ENCODE measurements at places on chromosomes 7 and 10. TPM values are rescaled to one million over a fixed set of nuclear protein-coding genes. Genes with fewer than 3 reads are reported as not detected.

The STEAP4 gene
- total RNA-seq: 0.88 TPM

The NANOS1 gene
- total RNA-seq: 4.5 TPM

The CEP55 gene
- 3.6 TPM for total RNA-seq

The SPDYE16 gene
- 0.03 TPM for total RNA-seq

The MRLN gene
- not detected for total RNA-seq

The PNLIPRP2 gene
- total RNA-seq: 21.1 TPM

- H3K36me3 ChIP-seq: no peaks in the 10 kb centered on the region
- no peaks in the 10 kb centered on the region for H3K27me3 ChIP-seq
- DNase-seq: no peak
- H3K4me3 ChIP-seq: no peak overlapping the region
- H3K27ac ChIP-seq: no peak overlapping the region
- H3K4me1 ChIP-seq: no peaks in the 10 kb centered on the region
Observed at GRCh38 chr7:11130012-11130411, 156.3 kb downstream of the PHF14 start.

- H3K27ac ChIP-seq: no peak overlapping the region
- H3K4me1 ChIP-seq: no peaks in the 10 kb centered on the region
- DNase-seq: no peak
- H3K4me3 ChIP-seq: no peak overlapping the region
- H3K27me3 ChIP-seq: no peaks in the 10 kb centered on the region
- H3K36me3 ChIP-seq: no peaks in the 10 kb centered on the region
Observed at GRCh38 chr10:102841827-102842345, 4.7 kb upstream of the CYP17A1 start.

DNA sequence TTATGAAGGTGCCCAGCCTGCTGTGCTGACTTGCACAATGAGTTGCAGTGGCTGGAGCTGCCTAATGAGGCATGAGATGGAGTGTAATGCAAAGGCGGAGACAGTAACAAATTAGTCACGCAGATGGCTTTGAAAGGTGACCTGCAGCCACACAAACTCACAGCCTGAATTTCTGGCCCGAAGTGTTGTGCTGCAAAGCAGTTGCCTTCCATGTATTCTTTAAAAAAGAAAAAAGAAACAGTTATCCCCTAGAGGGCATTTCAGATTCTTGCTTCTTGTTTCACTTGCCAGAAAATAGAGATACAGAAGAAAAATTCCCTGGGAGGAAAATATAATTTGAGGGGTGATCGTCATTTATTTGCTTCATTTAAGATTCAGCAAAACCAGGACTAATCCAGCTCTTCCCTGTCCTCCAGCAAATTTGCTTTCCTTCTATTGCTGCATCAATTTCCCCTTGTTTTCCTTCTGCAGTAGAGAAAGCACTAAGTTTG, 239.9 kb downstream of the ADRA2A start:
- H3K27me3 ChIP-seq: no peaks in the 10 kb centered on the region
- no peaks in the 10 kb centered on the region for H3K36me3 ChIP-seq
- H3K4me3 ChIP-seq: no peak overlapping the region
- H3K4me1 ChIP-seq: no peaks in the 10 kb centered on the region
- H3K27ac ChIP-seq: no peak overlapping the region

DNA sequence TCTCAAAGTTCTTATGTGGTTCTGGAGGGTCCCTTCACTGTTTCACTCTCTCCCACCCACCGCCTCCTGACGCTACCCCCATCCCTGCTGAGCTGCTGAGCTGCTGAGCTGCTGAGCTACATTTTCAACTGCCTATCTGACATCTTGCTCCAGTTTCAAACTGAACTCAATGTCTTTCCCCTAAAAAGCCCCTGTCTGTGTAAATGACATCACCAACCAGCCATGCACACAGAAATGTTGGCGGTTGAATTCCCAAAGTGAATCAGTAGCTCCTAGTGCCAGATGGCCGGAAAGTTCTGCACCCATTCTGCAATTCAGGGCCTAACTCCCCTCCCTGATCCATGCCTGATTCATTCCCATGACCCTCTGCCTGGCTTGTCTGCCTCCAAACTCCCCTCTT, 71.2 kb downstream of the WNT2 start:
- no peaks in the 10 kb centered on the region for H3K4me1 ChIP-seq
- no peak overlapping the region for H3K27ac ChIP-seq

- no peak overlapping the region for H3K27ac ChIP-seq
- H3K36me3 ChIP-seq: no peaks in the 10 kb centered on the region
- H3K27me3 ChIP-seq: peaks cover 12% of the 10 kb centered on the region
- no peak overlapping the region for H3K4me3 ChIP-seq
Observed at GRCh38 chr7:128102490-128103291, 71.5 kb upstream of the LRRC4 start.

DNA sequence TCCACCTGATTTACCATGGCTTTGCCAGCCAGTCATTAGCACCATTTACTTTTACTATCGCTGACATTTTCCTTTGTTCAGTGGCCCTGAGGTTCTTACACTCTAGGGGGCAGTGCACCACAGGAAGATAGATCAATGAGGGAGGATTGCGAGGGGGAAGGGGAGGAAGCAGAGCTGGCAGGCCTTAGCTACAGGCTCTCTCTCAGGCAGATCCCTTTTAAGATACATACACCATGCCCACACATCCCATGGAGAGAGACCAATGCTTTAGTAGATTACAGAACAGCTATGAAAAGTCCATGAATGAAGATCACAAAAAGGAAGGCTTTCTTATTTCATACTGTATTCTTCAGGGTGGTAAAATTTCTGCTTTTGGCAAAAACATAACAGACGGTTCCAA, 47.4 kb downstream of the DENND11 start:
- no peak overlapping the region for H3K4me3 ChIP-seq
- peak; percentile 79 for DNase-seq
- H3K36me3 ChIP-seq: no peaks in the 10 kb centered on the region
- H3K4me1 ChIP-seq: peaks cover 4% of the 10 kb centered on the region
- H3K27ac ChIP-seq: no peak overlapping the region

DNA sequence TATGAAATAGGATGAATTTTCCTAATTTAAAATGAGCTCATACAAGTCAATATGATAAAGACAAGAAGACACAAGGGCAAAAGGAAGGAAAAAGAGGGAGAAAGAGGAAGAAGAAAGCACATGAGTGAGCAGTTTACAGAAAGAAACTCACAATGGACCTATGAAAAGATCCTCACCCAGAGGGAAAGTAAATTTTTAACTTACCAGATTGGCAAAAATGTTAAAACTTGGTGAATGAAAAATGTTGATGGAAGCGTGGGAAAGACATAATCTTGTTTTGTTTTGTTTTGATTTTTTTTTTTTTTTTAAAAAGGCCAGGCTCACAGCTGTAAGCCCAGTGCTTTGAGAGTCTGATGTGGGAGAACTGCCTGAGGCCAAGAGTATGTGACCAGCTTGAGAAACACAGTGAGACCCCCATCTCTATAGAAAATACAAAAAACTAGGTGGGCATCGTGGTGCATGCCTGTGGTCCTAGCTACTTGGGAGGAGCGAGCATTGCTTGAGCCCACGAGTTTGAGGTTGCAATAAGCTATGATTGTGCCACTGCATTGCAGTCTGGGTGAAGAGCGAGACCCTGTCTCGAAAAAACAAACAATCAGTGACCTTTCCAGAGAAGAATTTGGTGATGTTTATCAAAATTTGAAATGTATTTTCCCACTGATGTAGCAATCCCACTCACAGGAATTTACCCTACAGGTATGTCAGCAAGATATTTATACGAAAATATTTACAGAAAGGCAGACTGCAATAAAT, 152.9 kb upstream of the ASAH2 start:
- no peak for DNase-seq
- H3K27me3 ChIP-seq: no peaks in the 10 kb centered on the region
- H3K4me3 ChIP-seq: no peak overlapping the region
- no peak overlapping the region for H3K27ac ChIP-seq
- H3K36me3 ChIP-seq: no peaks in the 10 kb centered on the region
- H3K4me1 ChIP-seq: no peaks in the 10 kb centered on the region

GRCh38 chr10:62082729-62083411, 181.4 kb downstream of the ARID5B start:
- no peak overlapping the region for H3K4me3 ChIP-seq
- DNase-seq: no peak

GRCh38 chr7:21706131-21706530, 163.3 kb downstream of the DNAH11 start:
- H3K4me1 ChIP-seq: no peaks in the 10 kb centered on the region
- DNase-seq: no peak
- H3K27me3 ChIP-seq: no peaks in the 10 kb centered on the region
- no peak overlapping the region for H3K4me3 ChIP-seq
- H3K36me3 ChIP-seq: no peaks in the 10 kb centered on the region

DNA sequence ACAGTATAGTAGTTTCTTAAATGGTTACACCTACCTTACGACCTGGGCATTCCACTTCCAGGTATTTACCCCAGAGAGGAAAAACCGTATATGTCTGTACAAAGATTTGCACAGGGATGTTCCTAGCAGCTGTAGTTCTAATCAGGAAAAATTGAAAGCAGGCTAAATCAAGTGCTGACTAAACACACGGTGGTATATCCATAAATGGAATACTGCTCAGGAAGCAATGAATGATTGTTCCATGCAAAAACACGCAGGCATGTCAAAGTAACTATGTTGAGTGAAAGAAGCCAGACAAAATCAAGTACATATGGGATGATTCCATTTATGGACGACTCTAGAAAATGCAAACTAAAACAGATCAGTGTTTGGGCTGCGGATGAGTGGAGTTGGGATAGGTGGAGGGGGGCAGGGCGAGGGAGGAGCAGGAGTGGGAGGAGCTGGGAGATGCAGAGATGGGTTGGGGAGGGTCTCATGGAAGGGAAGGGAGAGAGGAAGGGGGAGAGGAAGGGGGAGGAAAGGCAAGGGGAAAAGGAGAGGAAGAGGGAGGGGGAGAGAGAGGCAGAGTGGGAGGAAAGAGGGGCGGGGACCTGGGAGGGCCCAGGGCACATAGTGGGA, 484 bp upstream of the MSRB2 start:
- no peaks in the 10 kb centered on the region for H3K36me3 ChIP-seq
- no peak for DNase-seq
- H3K27ac ChIP-seq: peak overlapping the region; percentile 52

Data from hepatocyte (in vitro differentiated cells).